Transverse colon (tissue), 4 donors: ENCODE measurements at places on chromosomes 7 and 10. TPM values are rescaled to one million over a fixed set of nuclear protein-coding genes. Genes with fewer than 3 reads are reported as not detected.

DNA sequence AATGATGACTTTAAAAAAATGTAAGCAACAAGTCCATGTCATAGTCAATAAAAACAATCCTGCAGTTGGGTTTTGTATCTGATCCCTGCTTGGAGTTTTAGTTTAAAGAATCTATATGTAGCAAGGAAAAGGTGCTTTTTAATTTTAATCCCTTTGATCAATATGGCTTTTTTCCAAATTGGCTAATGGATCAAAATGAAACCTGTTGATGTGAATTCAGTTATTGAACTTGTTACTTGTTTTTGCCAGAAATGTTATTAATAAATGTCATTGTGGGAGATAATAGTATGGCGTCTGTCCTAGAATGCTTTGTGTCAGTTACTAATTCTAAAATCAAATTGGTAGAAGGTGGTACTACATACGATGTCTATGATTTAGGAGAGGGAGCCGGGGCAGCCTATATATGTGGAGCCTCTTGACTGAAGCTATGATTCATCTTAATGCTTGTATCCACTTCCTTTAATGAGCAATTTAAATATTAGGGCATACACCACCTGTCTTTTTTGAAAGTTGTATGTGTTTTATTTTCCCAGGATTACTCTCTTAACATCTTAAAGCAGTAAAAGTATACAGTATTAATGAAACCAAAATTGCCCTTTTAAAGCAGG, 10.3 kb upstream of the PBLD start:
- peaks cover 13% of the 10 kb centered on the region for H3K4me1 ChIP-seq
- peaks cover 85% of the 10 kb centered on the region for H3K36me3 ChIP-seq
- no peak overlapping the region for H3K27ac ChIP-seq
- no peaks in the 10 kb centered on the region for H3K27me3 ChIP-seq
- no peak overlapping the region for H3K4me3 ChIP-seq

- no peak overlapping the region for H3K27ac ChIP-seq
- no peak for DNase-seq
- no peak overlapping the region for H3K4me3 ChIP-seq
- peaks cover 5% of the 10 kb centered on the region for H3K4me1 ChIP-seq
- no peaks in the 10 kb centered on the region for H3K36me3 ChIP-seq
Measured at GRCh38 chr7:151993977-151994676, 31.3 kb upstream of the GALNT11 start.

CRHR2 gene
- total RNA-seq, result not detected

GRCh38 chr10:88528806-88529570, 54.1 kb downstream of the RNLS start:
- H3K27ac ChIP-seq, result no peak overlapping the region
- no peak overlapping the region for H3K4me3 ChIP-seq
- H3K27me3 ChIP-seq, result no peaks in the 10 kb centered on the region
- DNase-seq, result no peak
- no peaks in the 10 kb centered on the region for H3K4me1 ChIP-seq
- H3K36me3 ChIP-seq, result no peaks in the 10 kb centered on the region

DNA sequence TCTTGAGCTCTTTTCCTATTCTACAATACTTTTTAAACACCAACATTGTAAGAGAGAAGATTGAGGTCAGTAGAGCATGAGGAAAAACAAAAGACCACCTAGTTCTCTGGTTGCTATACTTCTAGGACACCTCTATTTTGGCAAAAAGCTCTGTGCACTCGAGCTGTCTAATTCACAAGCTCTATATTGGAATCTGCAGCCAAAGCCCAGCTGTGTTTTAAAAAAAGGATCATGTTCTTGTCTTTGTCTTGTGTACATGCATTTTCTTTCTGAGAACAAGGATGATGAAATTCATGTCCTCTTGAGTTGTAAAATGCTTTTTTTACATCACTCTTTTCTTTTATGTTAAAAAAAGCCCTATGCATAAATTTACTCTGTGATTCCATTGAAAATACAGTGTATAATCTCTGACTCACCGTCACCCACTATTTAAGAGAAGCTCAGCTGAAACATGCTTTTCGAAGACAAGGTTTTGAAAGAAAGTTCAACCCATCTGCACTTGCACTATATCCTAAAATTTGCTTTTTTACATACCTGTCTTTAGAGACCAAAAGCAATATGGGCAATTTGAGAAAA, 215.5 kb upstream of the VSTM2A start:
- H3K36me3 ChIP-seq, result no peaks in the 10 kb centered on the region
- no peaks in the 10 kb centered on the region for H3K27me3 ChIP-seq
- no peak overlapping the region for H3K4me3 ChIP-seq
- no peak for DNase-seq
- H3K27ac ChIP-seq, result no peak overlapping the region
- H3K4me1 ChIP-seq, result no peaks in the 10 kb centered on the region

KCNMA1 gene
- 170 TPM for total RNA-seq

- no peaks in the 10 kb centered on the region for H3K36me3 ChIP-seq
- no peak for DNase-seq
- H3K27me3 ChIP-seq, result no peaks in the 10 kb centered on the region
- H3K4me1 ChIP-seq, result peaks cover 18% of the 10 kb centered on the region
- no peak overlapping the region for H3K4me3 ChIP-seq
Measured at GRCh38 chr7:107049971-107050532, 5.5 kb downstream of the PRKAR2B start.

GRCh38 chr10:85599081-85599480, 767.5 kb downstream of the GRID1 start:
- no peaks in the 10 kb centered on the region for H3K36me3 ChIP-seq
- H3K4me3 ChIP-seq, result no peak overlapping the region
- no peak for DNase-seq
- no peak overlapping the region for H3K27ac ChIP-seq
- no peaks in the 10 kb centered on the region for H3K4me1 ChIP-seq
- H3K27me3 ChIP-seq, result no peaks in the 10 kb centered on the region

CDH23 gene
- 8.2 TPM for total RNA-seq

GRCh38 chr7:141288626-141289025, 214.8 kb downstream of the TMEM178B start:
- H3K4me3 ChIP-seq, result no peak overlapping the region
- H3K4me1 ChIP-seq, result no peaks in the 10 kb centered on the region
- no peaks in the 10 kb centered on the region for H3K36me3 ChIP-seq
- no peak for DNase-seq
- no peaks in the 10 kb centered on the region for H3K27me3 ChIP-seq

DUSP5 gene
- 6.4 TPM for total RNA-seq

DNA sequence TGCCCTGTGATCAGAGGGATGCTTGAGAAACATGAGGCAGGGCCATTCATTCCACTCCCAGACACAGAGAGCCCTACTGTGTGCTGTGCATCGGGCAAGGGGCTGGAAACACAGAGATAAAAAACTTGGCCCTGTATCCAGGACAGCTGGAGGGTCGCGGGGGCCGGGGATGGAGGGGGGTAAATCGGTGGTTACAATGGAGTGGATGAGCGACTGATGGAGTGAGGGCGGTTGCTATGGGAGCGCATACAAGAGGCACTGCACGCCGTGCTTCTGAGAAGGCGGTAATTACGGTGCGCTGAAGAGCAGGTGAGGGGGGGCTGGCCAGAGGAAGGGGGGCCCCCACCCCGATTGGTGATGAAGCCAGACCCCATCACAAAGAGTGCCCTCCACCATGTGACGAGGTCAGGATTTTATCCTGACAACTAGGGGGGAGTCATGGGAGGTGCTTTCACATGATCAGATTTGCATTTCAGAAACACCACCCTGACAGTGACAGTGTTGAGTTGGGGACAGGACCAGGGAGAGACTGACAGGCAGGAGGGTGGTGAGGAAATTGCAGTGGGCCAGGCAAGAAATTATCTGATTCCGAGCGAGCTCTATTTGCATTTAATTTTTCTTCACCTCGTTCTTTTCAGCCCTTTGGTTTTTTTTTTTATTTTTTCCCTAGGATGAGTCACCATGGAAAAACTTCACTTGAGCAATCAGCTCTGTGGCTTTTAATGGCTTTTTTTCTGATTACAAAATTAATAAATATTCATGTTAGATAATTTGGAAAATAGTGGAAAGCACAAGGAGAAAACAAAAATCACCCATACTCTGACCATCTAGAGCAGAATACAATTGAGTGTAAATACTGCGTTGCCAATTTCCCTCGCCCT, 7.8 kb downstream of the CPA5 start:
- no peaks in the 10 kb centered on the region for H3K27me3 ChIP-seq
- no peaks in the 10 kb centered on the region for H3K36me3 ChIP-seq
- H3K4me1 ChIP-seq, result peaks cover 4% of the 10 kb centered on the region
- H3K4me3 ChIP-seq, result no peak overlapping the region
- DNase-seq, result no peak

- H3K36me3 ChIP-seq, result no peaks in the 10 kb centered on the region
- no peak for DNase-seq
- H3K27ac ChIP-seq, result no peak overlapping the region
- H3K27me3 ChIP-seq, result no peaks in the 10 kb centered on the region
Measured at GRCh38 chr10:75465450-75465827, 34.0 kb downstream of the LRMDA start.

DNA sequence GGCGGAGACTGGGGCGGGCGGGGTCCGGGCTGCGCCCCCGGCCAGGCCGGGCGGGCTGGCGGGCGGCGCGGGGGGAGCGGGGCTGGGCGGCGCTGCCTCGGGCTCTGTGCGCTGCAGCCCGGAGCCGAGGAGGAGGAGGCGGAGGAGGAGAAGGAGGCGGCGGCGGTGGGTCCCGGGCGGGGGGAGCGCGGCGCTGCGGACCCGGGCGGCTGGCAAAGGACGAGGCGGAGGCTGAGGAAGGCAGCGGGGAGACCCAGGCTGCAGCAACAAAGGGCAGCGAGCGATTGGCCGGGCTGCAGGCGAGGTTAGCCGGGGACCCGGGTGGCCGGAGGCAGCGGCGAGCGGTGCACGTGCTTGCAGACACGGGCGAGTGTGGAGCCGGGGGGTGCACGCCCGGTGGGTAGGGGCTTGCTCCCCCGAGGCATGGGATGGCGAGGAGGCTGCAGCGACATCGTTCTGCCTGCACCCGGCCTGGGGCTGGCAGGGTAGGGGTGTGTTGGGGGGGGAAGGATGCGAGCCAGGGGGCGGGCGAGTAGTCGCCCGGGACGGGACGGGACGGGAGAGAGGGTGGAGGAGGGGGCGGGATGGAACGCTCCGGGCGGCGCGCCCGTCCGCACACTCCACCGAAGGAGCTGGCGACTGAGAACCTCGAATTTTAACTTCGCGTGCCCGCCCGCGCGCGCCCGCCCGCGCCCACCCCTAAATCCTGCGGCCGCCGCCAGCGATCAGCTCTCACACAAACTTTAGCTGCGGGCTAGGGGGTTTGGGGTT, 844 bp upstream of the KAT6B start:
- peaks cover 42% of the 10 kb centered on the region for H3K4me1 ChIP-seq
- DNase-seq, result peak; percentile 54

DNA sequence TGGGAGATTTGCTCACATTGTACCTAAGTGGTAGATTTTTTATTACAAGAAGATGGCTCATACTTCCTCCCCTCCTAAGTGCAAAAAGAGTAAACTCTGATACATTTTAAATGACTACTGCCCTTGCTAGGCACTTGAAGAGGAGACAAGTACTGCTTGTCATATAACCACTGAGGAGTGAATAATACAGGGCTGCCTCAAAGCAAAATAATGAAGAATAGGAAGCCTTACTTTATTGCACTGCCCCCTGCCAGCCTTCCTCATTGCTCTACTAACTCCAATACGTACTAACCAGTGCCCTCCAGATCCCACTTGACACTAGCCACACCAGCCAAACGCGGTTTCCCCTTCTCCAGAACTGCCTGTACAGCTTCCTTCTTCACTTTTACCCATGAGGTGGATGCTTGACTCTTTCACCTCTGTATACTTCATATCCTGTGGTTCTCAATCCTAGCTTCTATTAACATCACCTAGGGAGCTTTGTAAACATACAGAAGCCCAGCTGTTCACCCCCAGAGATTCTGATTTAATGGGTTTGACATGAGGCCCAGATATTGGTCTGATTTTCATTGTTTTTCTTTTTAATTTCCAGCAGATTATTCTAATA, 11.7 kb upstream of the MTERF1 start:
- H3K4me3 ChIP-seq, result no peak overlapping the region
- H3K27me3 ChIP-seq, result no peaks in the 10 kb centered on the region
- no peak overlapping the region for H3K27ac ChIP-seq
- no peaks in the 10 kb centered on the region for H3K36me3 ChIP-seq
- no peaks in the 10 kb centered on the region for H3K4me1 ChIP-seq

DNA sequence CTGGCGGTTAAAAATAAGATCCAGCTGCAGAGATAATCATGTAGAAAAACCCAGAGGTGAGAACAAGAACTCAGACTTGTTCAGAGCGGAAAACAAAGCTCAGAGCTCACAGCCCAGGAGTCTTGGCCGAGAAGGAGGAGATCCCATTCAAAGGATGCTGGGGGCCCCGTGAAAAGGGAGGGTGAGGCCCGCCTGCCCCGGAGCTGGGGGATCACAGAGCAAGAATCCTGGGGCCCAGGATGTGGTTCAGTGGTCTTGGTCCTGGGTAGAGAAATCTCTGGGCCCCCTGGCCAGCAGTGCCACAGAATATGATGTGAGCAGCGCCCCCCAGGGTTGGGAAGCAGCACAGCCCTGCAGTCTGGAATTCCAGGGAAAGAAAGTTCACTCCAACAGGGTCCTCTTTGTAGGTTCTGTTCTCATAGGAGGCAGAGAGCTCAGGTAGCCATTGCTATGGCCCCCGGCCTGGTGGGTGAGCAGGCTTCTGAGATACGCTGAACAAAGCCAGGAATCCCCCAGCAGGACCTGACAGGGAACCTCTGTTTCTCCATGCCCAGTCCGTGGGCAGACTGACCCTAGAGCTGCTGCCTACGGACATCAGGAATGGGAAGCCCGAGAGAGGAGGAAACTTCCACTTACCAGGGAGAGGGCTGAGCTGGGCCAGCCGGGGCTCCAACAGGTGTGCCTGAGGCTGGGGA, 77.7 kb upstream of the GNA12 start:
- H3K4me1 ChIP-seq, result no peaks in the 10 kb centered on the region
- H3K27ac ChIP-seq, result no peak overlapping the region
- DNase-seq, result no peak
- no peaks in the 10 kb centered on the region for H3K36me3 ChIP-seq

OR2A1 gene
- not detected for total RNA-seq

PNLIPRP1 gene
- total RNA-seq, result not detected

HOXA1 gene
- total RNA-seq, result 1.4 TPM

GIMAP2 gene
- not detected for total RNA-seq

DNA sequence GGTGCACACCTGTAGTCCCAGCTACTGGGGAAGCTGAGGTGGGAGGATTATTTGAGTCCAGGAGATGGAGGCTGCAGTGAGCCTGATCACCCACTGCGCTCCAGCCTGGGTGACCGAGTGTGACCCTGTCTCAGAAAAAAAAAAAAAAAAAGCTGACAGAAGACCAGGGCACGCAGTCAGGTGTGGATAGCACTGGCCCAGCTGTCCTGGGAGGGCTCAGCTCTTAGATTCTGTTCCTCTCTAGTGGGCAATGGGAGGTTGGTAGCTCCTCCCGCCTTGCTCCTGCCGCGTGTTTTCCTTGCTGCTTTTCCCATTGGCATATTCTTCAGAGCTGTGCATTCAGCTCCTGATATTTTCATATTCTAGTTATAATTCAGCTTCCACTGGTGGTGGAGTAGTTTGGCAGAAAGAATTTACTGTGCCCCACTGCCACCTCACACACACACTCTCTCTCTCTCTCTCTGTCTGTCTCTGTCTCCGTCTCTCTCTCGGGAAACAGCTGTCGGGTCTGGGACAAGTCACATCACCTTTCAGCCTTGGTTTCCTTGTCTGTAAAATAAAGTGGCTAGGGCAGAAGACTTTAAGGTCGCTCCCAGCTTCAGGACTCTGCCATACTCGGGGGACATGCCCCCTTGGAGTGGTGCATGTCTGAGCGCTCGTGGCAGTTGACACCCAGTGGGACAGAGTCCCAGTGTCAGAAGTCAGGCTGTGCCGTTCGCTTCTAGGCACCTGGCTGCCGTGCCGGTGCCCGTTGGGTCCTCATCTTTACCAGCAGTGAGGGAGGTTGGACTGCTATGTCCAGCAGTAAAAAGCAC, 25.9 kb upstream of the ANKRD2 start:
- H3K4me1 ChIP-seq, result peaks cover 8% of the 10 kb centered on the region
- H3K27ac ChIP-seq, result no peak overlapping the region
- H3K4me3 ChIP-seq, result no peak overlapping the region
- H3K27me3 ChIP-seq, result no peaks in the 10 kb centered on the region

NPTX2 gene
- 11.5 TPM for total RNA-seq

LIPM gene
- total RNA-seq, result not detected
